MM.1S (cell line): ENCODE measurements at places on chromosomes 5 and 9.

GRCh38 chr9:35940458-35941407 is 17.2 kb downstream of the OR2S2 start:
- peak; percentile 83 for DNase-seq

DNA sequence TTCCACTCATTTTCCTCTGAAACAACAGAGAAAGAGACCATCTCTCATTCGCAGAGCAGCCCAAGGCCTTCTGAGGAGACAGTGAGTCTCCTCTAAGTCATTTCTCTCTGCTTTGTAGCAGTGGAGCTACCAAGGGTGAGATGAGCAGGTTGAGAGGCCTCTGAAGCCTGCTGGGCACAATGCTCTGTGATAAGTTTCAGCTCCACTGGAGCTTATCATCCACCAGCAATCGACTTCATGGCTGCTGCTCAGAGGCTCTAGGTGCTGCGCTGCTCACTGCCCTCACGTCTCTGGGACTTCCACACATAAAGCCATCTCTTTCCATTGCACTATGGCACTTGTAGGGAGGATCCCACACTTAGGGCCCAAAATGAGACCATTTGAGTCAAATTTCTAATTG is 96.3 kb downstream of the CMYA5 start:
- no peak for DNase-seq

GRCh38 chr9:104743376-104743985 is 4.0 kb upstream of the NIPSNAP3A start:
- peak; percentile 69 for DNase-seq

DNA sequence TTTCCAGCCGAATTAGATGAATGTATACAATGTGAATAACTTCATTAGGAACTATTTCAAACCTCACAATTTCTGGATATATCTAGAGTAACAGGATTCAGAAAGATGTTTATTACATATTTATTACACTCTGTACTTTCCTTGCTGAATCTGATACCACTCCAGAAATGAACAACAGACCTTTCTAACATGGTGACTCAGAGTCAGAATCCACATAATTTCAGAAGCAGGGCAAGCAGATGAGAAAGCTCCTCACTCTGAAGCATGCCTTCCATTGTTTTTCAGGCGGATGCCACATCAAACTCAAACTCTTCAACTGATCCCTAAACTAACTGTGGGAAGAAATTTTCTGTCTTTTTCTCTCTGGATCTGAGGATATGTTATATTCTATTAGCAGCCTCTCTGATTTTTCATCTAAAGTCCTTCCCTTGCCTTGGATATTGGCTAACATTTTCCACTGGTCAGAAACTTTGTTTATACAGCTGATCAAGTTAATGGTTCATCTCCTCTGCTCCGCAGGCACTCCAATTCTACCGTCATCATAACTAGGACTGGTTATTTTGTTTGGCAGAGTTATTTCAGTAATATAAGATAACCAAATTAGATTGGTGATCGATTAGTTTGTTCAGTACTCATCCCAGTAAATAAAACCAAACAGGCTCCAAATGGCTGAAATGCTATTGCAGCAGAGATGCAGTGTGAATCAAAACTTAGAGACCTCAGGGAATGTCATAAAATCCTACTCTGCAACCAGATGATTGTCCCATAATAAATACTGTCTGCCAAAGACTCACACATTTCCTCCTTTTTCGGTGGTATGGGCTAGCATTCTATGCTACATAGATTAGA is 556.0 kb downstream of the EBF1 start:
- no peak for DNase-seq

DNA sequence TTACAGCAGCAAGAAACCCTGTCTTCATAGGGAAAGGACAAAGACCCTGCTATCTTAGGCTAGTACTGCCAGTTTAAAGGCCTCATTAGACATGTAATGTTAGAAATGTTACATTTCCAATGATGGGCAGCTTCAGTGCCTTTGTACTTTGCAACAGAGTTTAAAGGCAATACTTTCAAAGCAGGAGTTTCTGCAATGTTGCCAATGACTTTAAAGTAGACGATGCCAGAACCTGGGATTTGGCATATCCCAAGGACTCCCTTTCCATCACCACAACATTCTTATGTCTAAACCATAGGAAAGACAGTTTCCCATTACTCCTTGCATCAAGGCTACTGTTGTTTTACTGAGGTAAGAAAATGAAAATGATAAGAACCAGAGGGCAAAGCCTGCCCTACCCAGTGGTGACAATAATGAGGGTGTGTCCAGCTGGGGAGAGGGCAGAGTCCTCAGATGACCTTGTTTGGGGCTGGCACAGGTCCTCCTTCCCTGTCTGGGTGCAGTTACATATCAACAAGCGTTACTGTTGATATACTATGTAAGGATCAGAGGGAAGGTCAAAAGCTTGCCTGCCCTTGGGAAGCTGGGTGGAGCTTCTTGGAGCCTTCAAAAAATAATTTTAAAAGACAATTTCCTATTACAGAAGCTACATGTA is 27.5 kb upstream of the MLANA start:
- DNase-seq, result no peak

GRCh38 chr9:27939186-27939585 is 365.9 kb upstream of the C9orf72 start:
- DNase-seq, result peak; percentile 82

DNA sequence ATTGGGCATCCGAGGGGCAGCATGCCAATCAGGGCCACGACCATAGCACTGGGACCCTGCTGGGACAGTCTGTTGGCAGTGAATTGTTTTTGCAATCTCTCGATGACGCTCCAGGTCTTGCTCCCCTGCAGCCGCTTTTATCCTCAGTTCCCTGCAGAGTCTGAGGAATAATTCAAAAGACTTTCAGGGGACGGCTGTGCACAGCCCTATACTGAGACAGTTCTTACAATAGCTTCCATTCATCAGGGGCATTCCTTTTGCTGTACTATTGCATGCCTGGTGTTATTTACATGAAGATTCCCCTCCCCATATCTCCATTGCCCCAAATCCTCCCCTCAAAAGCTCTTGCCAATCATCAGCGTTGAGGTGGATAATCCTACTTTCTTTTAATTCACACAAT is 163.3 kb upstream of the WWC1 start:
- DNase-seq, result no peak

DNA sequence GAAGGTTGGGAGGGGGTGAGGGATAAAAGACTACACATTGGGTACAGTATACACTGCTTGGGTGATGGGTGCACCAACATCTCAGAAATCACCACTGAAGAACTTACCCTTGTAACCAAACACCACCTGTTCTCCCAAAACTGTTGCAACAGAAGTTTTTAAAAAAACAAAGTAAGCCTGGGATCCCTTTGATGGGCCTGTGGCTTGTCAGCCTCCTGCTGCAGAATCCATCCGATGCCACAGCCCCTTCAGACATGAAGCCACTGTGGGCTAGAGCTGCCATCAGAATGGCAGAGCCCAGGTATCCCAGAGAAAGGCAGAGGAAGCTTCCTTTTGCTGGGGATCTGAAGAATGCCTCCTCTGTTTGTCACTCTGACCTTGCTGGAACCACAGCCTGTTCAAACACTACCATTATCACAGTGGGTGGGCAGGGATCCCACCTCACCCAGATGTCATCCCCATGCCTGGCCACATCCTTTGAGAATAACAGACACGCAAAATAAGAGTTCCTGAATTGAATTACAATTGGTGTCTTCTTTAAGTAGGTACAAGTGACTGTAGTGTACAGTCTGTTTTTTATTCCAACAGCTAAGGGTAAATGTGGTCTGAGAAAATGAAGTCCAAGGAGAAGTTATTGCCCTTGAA is 78.1 kb upstream of the DIRAS2 start:
- DNase-seq, result no peak

GRCh38 chr5:67283275-67283987 is 86.8 kb upstream of the CD180 start:
- DNase-seq, result no peak

- no peak for DNase-seq
These were observed 30.7 kb upstream of the IL31RA start for GRCh38 chr5:55820488-55820887.

GRCh38 chr5:60888359-60889061 is 44.4 kb upstream of the ELOVL7 start:
- DNase-seq, result no peak

DNA sequence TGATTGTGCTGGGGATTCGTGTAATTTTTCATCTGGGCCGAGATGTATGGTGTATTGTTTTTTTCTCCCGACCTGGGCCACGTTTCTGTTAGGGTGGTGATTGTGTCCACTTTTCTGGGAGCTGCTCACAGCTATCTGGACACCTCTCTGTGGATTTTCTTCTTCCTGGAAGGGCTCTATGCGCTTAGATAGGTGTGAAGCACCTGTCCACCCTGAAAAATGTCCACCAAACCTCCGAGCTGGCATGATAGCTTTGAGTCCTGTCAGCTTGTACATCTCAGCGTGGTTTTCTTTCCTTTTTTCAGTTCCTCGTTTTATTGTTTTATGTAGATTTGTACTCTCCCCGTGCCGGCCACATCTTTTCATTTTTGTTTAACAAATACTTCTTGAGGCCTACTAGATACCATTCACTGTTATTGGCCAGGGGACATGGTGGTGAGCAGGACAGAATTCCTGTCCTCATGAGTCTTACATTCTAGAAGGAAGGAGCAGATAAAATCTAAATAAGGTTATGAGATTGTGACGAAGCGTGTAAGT is 1.1 kb downstream of the UGCG start:
- peak; percentile 50 for DNase-seq

DNA sequence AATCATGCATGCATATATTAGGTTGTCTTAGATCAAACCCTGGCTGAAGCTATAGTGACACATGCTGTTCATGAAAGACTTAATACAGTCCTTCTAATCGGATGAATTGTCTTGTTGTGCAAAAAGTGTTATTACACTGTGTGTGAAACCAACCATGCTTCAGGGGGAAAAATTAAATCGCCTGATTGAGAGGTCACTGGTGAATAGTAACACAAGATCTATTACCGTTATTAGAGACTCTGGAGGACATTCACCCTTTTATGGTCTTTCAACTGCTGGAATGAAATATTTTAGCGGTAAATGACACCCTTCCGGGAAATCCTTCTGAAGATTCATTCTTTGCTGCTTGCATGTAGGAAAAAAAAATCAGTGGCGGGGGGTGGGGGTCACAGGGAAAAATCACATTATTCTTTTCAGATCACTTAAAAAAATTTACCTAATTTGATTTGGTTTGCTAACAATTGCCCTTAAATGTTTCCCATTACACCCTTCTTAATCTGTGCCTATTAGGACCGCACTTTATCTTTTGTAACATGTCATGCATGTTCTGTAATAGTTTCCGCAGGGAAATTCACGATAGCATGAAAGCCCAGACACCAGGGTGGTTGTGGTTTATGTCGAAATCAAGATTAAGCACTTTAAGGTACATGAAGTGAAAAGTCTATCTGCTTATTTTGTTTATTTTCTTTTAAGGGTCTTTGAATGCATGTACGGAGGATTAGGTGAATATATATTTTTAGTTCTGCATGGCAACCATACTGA is 120.6 kb downstream of the FOCAD start:
- no peak for DNase-seq

DNA sequence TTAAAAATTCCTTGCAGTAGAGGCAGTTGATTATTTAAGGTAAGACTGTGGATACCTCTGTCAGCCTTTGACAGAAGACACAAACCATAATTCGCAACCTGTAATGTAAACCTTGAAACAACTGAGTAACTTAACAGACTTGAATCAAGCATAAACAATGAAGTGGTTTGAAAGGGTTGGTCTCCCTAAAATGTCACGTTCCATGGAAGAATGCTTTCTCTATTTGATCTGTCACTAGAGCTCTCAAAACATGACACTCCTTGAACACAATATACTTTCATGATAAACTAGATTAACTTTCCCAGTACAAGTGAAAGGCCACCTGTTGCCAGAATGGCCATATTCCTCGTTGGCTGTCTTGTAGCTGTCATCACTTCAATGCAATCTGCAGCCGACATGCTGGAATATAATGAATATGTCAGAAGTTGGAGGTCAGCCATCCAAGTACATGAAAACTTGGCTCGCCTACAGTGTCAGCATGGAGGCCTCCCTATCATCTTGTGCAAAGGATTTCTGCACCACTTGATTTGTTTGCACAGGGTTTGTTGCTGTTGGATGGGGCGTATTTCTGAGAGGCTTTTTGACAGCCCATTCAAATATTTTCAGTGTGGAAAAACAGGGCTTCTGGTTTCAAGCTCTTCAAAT is 228.0 kb downstream of the TLE4 start:
- no peak for DNase-seq

- no peak for DNase-seq
These were observed 15.7 kb downstream of the TPPP start for GRCh38 chr5:677131-678101.

DNA sequence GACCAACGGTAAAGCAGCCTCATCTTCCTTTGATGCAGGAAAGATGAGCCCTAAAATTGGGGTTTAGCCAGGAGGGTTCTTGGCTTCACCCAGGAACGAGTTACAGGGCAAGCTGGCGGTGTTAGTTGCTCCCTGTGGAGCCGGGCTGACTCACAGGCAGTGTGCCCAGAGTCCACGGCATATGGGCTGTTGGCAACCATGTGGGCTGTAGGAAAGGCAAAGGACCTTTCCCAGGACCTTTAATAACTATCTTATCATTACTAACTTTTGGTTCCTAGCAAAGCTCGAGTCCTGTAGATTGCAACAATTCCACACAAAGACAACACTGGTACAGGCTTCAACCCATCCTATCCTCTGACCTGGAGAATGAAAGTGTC is 29.8 kb upstream of the CLPTM1L start:
- DNase-seq, result no peak

DNA sequence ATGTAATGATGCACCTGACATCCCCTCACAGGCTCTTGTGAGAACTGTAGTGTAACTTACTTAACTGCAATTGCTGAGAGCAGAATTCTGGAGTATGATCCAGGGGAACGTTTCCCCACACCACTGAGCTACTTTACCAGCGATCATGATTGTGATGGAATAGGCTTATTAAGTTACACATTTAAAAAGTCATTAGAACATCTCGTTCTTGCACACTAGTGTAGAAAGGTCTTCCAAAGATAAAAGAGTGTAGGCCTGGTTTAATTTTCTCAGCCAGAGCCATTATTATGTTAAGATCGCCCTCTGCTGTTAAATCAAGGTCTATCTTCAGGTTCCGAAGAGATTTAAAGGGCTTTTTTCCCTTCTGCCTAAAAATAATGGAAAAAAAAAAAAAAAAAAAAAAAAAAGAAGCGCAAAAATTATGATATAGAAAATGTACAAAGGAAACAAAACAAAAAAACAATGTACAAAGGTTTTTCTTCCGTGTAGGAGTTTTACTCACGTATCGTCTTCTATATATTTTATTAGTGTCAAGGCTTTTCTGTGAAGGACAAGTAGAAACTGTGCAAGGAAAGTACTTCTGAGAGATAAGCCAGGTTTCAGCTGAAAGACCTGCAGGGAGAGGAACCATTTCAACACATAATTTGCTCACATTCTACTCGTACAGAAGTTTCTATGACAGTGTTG is 18.6 kb upstream of the MOB3B start:
- DNase-seq, result peak; percentile 6

GRCh38 chr9:10079284-10079964 is 533.4 kb downstream of the PTPRD start:
- DNase-seq, result no peak

DNA sequence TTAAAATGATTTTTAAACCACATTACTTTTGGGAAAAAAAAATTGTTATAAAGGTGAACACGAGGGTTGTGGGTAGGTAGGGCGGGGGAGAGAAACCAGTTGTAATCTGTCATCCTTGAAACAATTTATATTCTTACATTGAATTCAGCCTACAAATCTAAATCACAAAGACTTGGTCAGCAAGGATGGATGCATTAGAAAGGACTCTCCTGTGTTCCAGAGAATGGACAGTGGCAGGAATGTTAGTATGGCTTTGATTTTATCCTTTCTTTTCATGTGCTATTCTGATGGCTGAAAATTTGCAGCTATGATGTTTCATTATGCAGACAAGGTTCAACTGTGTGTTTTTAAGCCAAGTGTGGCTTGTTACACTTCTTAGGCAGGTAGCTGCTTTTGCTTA is 234.7 kb downstream of the SLF1 start:
- no peak for DNase-seq

GRCh38 chr5:13250464-13251291 is 693.8 kb downstream of the DNAH5 start:
- peak; percentile 46 for DNase-seq
